ENCODE measurements at places on chromosomes 1 and 21.
A peak's percentile ranks its signal among the peaks of the same experiment; 100 is the strongest.

DNA sequence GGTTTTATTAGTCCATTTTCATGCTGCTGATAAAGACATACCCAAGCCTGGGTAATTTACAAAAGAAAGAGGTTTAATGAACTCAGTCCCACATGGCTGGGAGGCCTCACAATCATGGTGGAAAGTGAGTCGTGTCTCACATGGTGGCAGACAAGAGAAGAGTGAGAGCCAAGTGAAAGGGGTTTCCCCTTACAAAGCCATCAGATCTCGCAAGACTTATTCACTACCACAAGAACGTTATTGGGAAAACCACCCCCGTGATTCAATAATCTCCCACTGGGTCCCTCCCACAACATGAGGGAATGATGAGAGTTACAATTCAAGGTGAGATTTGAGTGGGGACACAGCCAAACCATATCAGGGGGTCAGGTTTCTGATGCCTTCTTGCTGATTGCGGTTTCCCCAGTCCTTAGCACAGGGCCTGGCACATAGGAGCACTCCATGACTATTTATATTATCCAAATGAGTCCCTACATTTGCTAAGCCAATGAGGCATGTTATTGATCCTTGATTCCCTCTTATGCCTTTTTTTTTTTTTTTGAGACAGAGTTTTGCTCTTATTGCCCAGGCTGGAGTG is 35.3 kb upstream of the PAXBP1 start:
- DNase-seq, result no peak

GRCh38 chr1:179743679-179744400 is 749 bp downstream of the FAM163A start:
- DNase-seq, result peak; percentile 54

DNA sequence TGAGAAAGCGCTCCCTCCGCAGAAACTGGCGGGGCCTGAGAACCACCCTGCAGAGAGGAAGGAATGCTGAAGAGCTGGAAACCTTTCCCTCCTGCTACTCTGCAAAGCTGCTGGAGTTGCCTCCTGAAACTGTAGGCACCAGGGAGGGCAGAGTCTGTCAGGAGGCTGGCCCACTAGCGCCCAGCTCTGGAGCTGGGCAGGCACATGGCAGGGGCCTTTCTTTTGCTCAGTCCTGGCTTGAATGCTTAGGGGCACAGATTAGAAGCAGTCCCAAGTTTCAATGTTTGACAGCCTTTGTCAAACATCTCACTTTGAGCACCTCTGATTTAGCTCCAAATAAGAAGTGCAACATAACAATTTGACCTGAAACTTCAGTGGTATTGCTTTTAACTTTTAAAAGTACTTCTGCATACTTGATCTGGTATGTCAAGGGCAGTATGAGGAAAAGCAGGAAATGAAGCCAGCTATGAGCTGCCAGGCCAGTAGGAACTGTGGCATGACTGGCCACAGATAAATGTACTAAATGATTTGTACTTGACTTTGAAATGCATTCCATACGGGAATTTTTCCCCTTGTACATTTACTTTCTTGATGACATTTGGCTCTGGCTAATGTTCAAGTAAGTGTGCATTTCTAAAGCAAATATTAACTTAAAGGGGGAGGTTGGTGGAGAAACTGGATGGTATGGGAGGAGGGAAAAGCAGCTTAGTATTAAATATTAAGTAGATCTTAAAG is 7.2 kb downstream of the C1orf116 start:
- no peak for DNase-seq

GRCh38 chr21:44934797-44935532 is 4.9 kb upstream of the SLX9 start:
- DNase-seq, result no peak

DNA sequence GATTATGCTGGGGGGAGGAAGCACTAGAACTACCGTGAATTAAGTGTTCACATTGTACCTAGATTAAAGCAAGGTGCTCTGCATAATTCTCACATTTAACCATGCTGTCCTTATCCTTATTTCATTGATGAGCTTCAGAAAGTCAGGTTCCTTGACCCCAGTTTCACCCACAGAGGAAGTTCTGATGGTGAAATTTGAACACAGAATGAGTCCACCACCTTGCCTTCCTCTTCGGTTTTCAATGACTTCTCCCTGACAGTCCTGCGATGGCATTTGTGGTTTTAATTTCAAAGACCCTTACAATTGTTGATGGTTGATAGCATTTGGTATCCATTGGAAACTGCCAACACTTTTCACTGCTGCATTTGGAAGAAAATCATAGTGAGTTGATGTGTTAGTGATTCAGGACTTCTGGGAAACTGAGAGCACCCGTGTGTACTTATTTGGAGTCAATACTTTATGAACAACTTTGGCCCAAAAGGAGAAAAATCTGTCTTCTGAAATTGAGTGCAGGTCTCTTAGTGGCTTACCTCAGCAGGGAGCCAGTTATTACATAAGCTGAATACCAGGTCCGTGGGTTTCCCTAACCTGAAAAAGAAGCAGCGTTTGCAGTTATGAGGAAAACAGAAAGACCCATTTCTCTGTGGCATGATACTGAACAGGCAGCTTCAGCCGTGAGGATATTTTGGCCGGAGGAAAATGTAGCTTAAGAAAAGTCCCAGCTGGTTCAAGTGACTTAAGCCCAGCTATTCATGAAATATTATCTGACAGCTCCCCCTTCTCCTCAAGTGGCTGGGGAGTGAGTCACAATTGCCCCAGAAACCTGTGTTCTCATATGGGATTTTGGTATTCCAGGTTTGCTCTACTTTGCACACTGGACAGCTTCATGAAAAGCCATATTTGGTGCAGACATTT is 47.5 kb downstream of the ROR1 start:
- no peak for DNase-seq

DNA sequence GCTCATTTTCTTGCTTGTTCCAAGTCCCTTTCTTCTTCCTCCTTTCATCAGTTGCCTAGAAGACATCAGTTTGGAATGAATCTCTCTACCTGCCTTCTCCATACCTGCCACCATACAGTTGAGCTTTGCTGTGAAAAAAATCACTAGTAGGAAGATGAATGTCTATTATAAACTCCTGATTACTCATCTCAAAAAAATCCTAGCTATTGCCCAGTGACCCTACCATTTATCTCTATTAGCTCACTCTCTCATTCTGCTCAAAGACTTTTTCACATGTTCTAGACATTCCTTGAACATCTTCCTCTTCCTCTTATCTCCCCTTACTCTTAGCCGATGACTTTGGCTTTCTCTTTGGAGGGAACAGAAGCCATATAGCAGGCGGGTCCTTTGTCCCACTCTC is 49.7 kb upstream of the HMGB4 start:
- DNase-seq, result no peak

GRCh38 chr1:34278211-34278610 is 101.5 kb downstream of the C1orf94 start:
- no peak for DNase-seq

GRCh38 chr1:201444792-201445191 is 23.3 kb upstream of the TNNI1 start:
- no peak for DNase-seq

GRCh38 chr1:54528613-54529012 is 19.4 kb upstream of the ACOT11 start:
- DNase-seq, result no peak

DNA sequence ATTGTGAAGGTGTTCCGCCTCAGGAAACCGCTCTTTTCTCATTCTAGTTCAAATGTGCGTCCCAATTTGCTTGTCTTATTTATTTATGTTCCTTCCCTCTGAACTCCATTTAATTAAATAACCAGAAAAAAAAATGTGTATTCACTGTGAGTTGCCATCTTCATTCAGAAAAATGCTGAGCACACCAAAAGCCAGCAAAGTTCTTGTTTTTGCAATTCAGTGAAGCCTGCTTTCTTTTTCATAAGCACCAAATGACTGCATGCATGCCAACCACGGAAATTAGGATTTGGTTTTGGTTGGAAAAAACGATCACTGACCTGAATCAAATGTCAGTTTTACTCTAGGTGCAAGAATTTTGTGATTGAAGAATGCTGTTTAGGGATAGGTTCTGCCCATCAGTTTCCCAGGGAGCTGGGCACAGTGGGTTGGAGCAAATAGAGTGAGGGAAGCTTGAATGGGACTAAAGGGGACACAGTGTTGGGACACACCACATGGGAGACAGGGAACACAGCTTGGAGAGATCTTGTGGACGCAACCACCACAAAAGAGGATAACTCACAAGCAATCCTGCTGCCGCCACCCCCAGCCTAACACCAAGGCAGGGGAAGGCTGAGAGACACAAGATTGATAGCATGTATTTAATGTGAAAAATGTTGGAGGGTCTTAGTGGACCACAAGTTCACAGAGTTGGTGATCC is 183.4 kb upstream of the GALNT2 start:
- DNase-seq, result no peak

DNA sequence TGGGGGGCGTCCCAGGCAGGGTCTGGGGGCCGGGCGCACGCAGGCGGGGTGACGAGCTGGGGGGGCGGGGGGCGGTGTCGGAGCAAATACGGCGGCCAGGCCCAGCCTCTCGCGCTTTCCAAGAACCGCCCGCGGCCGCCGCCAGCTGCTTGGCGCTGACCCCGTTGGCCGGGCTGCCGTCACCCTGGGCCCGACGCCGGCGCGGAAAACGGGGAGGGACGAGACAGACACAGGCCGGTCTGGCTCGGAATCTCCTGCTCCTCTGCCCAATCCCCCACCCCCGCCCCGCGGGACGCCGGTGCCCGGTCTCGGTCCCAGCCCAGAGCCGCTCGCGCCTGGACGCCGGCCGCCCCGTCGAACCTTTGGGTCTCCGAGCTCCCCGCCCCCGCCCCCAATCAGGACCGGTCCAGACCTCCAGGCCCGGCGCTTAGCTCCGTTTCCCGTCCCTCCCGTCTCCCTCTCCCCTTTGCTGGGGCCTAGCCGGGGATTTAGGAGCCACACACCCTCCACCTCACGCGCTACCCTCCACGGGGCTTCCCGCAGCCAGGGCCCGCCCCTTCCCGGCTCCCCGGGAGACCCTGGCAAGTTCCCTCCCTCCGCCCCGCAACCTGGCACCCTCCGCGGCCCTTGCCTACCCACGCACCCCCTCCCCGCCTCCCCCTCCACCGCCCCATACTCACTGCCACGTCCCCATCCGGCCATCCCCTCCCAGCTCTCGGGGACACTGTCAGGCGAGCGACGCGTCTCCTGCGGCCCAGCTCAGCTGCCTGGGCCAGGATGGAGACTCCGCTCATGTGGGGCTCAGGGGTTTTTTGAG is 800 bp upstream of the MMP23B start:
- DNase-seq, result no peak

DNA sequence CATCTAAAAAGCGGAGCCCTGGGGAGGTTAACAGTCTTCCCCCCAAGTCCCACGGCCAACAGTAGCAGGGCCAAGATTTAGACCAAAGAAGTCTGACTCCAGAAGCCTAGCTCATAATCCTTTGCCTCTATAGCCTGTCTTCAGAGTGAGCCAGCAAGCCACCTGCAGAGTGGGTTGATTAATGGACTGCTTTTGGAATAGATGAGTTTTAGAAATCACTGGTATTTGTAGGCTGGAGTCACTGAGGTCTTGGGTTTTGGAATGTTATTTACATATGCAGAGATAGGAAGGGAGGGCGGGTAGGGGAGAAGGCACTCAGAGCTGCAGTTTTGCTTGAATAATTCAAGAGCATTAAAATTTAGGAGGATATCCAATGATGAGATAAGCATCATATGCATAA is 90.8 kb upstream of the L1TD1 start:
- DNase-seq, result no peak

DNA sequence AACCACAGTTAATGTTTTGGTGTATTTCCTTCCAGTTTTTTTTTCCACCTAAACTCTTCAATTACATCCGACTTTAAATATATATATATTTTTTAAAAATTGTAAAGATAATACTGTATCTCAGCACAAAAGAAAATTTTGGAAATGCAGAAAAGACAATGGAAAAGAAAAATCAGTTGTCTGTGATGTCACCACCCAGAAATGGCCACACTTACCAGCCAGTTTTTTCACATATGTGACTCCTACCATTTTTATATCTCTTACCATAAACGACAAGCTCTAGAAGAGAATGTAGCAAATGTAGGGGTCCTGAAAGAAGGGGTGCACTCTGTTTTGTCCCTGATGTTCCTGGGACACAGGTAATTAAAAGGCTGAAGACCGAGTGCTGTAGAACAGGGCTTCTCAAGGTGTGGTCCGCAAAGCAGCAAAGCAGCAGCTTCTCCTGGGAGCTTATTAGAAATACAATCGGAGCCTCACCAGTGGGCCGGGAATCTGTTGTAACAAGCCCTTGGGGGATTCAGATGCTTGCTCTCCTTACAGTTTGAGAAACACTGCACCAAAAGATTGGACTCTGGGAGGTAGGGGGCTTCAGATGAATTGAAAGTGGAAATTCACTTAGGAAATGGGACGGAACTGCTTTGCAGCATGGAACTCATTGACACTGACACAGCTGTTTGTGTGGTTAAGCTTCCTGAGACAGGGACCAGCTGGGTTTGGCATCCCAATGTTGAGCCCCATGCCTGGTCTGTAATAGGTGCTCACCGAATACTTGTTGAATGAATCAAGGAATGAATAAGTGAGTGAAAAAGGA is 44.1 kb downstream of the ALPL start:
- DNase-seq, result no peak

- no peak for DNase-seq
These were observed 6.7 kb downstream of the SLFNL1 start for GRCh38 chr1:41014871-41015270.

GRCh38 chr1:68230901-68231626 is 1.3 kb downstream of the WLS start:
- DNase-seq, result no peak

GRCh38 chr1:32215629-32216480 is 6.3 kb downstream of the TMEM234 start:
- DNase-seq, result peak; percentile 87

DNA sequence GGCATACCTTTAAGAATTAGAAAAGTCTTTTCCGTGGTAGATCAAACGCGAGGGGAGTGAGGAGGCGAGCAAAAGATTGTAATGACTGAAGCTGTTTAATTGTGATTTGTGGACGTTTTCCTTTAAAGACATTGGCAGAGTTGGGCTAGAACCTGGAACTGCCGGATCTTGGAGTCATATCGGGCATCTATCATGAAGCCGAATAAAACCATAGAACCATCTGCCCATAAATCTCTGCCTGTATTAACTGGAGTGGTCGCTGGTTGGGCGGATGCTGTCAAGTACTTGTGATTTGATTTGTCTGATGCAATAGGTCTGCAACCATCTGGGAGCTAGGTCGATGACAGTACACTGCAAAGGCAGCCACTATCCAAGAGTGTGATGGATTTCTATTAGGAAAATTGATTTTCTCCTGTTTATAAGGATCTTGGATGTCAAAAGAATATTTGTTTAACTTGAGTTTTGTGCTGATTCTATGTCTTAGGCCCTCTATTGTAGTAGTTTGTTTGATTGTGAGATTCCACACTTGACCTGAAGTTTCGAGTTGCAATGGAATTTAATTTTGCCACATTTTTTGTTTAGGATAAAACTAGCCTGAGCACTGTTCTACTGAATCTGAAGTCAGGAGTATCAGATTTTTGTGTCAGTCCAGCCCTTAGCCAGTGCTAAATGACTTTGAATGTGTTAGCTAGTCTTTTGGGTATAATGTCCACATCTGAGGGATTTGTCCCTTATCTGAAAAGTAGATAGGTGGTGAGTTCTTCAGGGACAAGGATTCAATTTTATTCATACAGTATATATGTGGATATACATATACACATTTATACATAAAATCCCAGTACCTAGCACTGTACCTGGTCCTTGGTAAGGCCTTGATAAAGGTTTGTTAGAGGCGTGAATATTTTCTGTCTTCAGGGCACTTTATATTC is 1.2 kb downstream of the SARS1 start:
- peak; percentile 77 for DNase-seq

GRCh38 chr1:12447307-12447706 is 170.7 kb downstream of the DHRS3 start:
- no peak for DNase-seq

- DNase-seq, result no peak
These were observed 18.5 kb downstream of the WLS start for GRCh38 chr1:68213843-68214242.

All from HEK293T (cell line).